Activated CD4-positive, alpha-beta T cell treated with anti-CD3 and anti-CD28 coated beads for 24 hours (primary cell): ENCODE measurements at places on chromosomes 7 and 10.

DNA sequence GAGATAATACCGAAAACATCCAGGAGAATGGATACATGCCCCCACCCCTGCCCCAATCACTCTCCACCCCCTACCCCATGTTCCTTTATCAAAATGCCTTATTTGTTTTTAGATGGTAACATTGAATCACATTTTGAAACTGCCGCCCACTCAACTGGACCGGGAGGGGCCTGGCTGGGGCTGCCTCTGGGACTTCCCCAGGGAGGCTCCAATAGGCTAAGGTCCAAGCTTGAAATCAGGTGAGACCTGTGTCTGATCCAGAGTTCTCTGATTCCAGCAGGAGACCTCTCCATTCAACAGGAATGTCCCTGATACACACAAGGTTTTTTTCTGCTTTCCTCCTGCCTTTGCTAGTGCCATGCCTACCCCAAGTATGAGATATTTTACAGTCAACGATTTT, 43.8 kb upstream of the ACSL5 start:
- DNase-seq: no peak

DNA sequence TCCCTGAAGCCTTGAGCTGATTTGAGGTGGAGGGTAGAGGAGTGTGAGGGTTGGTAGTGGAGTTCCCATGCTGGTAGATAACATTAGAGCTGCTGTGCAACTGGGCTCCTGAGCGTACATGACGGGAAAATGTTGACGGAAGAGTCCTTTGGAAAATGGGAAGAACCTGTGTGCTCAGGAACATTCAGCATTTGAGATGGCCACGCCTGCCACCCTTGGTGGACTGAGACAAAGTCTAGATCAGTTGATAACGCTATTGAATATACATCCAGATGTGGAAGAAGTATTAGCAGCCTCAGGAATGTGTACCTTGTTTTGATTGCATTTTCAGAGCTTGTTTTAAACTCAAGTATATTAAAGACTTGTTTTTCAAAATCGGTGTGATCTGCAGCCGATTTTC, 16.1 kb downstream of the PCBD1 start:
- DNase-seq: no peak

GRCh38 chr10:19668116-19668515, 148.1 kb upstream of the PLXDC2 start:
- no peak for DNase-seq

GRCh38 chr10:70846795-70847194, 31.0 kb downstream of the SGPL1 start:
- no peak for DNase-seq

- no peak for DNase-seq
These were observed 403.4 kb upstream of the KLF6 start for GRCh38 chr10:4188406-4188805.

DNA sequence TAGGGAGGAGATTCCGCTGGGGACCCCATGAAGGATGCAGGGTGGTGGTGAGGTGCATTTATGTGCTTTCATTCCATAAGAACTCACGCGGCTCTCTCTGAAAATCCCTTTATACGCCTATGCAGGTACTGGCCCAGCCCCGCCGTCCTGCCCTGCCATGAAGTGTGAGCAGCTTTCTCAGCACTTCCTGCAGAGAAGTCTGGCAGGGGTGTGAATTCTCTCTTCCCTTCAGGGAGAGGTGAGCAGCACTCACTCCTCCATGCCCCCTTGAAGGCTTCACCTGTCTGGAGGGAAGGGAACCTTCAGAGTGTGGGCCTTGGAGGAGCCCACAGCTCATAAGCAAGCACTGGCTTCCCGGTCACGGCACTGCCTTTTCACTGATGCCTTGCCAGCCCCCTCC, 34.0 kb downstream of the PPP2R2D start:
- no peak for DNase-seq

DNA sequence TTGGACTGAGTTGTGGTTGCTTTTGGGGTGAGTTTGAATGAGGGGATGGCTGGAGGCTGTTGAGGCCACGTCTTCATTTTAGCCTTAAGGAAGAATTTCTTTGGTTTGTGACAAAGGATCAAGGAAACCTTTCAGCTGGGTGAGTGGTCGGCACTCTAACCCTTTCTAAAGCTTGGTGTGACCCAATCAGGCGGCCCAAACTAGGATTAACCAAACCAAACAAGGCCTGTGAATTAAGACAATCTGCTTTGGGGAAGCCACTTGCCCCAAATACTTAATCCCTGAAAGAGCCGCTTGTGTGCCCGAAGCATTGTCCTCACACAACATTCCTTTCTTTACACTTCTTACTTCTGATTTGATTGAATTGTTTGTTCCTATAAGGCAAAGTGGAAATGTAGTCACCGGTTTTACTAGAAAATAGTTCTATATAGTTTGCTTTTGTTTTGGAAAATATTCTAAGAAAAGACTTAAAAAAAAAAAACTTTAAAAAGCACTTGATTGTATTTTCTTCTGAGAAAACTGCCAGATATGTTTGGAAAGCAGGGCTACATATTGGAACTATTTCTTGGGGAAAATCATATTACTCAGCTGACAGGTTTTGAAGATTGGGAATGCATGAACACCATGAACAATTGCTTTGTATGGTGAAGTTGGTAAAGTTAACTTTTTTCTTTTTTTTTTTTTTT, 272.4 kb upstream of the BMPER start:
- DNase-seq: no peak

DNA sequence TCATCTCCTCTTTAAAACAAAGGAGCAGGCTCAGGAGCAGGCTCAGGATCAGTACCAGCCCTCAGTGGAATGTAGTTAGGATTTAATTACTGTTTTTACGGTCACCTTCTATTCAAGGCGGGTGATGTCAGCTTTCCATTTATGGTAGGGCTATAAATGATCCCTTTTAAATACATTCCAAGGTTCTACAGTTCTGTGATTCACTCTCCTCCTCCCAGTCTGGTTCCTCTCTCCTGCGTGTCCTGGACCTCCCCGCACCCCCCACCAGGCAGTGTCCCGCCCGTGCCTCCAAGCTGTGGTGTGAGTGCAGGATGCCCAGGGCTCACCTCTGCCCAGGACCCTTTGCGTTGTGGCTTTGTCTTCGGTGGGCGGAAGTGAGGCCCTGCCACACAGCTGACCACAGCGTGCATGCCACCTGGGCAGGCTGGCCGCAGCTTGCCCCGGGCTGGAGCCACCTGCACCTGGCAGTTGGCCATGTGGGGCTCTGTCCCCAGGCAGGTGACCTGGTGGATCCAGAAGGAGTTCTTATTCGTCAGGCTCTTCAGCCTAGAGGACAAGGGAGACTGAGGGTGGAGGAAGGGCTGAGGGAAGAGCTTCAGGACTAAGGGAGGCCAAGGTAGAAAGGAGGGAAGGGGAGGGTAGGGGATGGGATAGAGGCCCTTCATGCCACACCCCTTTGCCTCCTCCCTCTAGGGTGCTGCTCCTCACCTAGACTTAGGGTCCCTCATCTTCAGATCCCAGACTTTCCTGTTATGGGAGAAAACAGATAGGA, 9.1 kb downstream of the LOXL4 start:
- no peak for DNase-seq

DNA sequence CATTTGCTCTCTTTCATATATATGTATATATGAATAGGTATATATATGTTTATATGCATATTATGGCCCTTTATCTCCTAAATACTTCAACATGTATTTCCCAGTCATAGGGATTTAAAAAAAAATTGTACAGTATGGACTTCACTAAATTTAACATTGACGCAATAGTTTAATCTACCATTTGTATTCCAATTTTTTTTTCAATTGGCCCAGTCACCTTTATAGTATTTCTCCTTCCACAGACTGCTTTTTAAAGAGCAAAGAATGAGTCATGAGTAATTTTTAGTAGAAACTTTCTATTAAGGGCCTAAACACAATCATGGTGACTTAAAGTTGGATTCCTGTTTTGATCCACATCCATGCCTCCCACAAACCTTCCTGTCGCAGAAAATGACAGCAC, 20.5 kb downstream of the CCSER2 start:
- DNase-seq: no peak

DNA sequence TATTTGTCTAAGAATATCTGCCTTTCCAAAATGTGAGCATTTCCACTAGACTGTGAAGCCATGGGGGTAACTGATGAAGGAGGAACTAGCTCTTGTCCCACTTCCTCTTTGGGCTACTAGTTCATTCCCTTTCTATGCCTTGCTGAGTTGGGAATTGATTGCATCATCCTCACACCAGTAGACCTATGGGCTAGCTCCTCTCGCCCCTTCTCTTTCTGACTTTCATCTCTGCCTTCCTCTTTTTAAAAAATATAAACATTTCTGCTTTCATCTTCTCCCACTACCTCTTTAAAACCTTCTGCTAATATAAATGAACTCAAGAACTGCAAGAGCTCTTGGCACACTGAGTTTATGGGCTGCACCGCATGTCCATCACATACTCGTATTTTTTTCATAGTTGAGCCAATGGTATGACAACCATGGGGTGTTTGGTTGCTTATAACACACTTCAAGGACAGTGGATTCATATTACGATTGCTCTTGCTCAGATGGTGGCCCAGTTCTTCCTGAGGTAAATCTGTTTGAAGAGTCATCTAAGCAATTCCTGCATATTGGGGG, 182.0 kb downstream of the REEP3 start:
- no peak for DNase-seq

GRCh38 chr7:140966561-140967233, 42.0 kb upstream of the BRAF start:
- no peak for DNase-seq
